ENCODE measurements at places on chromosomes 6 and 20. TPM values are rescaled to one million over a fixed set of nuclear protein-coding genes. Genes with fewer than 3 reads are reported as not detected.

The C20orf144 gene
- total RNA-seq: 0.27 TPM

The JPH2 gene
- total RNA-seq: under 0.01 TPM

The RIPOR3 gene
- 32.6 TPM for total RNA-seq

DNA sequence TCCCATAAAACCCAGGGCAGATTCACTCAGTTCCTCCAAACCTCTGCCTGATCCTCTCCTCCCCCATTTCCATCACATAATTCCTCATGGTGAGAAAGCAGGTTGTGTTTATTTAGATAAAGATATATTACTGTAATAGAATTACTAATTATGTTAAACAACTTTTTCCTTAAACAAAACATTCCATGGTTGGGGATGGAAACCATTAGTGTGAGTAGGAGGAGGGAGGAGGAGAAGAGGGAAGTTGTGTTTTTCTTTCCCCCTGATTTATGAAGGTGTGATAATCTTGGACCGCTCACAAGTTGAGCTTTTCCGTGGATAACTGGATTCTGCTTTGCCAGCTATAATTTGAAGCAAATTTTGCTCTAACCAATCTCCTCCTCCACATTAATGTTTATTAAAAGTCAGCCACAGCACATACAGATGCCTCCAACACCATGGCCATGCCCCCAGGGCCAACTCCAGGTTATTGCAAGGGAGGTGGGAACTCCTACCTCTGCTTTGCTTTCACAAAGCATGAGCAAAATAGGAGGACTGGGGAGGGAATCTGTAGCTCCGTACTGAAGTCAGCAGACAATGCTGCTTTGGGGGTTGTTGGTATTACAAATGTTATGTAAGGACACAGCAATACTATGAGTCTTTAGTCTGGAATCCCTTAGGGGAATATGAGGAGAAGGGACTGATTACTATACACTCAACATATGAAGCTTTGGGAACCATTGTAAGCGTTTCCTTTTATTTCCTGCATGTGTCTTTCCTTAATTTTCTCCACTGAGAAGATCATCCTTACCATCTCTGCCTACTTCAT is 542.0 kb downstream of the DHX35 start:
- no peak for DNase-seq

- no peak for DNase-seq
Observed at GRCh38 chr6:79203753-79204253, 30.7 kb downstream of the HMGN3 start.
